ENCODE measurements at places on chromosomes 16 and 17.

DNA sequence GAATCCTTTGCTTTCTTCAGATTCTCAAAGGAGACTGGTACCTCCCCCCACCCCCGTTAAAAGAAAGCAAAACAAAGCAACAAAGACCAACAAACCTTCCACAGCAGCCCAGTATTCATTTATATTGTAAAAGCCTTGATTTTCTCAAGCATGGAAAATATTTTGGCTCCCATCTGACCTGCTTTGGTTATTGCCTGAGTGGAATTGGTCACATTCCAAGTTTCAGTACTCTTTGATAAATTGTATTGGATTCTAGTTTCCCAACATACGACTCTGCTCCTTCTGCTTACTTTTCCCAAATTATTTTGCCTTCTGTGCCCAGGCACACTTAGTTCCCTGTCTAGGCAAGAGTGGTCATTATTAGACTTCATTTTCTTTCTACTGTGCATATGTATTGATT lies 1.3 kb downstream of the ABCC11 start:
- DNase-seq: no peak

DNA sequence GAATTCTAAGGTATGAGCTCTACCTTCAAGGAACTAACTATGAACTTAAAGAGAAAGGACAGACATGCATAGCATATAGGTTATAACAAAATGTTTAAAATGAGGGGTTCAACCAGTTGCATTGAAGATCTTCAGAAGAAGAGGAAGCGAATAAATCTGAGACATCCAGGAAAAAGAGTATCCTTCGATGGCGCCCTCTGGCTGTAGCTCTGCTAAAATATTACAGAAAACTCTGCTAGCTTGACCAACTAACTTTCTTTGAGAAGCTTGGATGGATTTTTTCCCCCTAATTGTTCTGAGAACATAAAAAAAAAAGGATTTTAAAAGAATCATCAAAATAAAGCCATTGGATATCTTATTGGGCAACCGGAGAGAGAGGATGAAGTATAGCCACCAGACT lies 659.9 kb upstream of the SOX9 start:
- peak; percentile 34 for DNase-seq

- DNase-seq: no peak
Measured at GRCh38 chr17:534071-534691, 180.5 kb downstream of the VPS53 start.

GRCh38 chr16:50925758-50926357 lies 184.0 kb downstream of the CYLD start:
- no peak for DNase-seq

- no peak for DNase-seq
Measured at GRCh38 chr16:79165079-79165478, 435.5 kb downstream of the MAF start.

DNA sequence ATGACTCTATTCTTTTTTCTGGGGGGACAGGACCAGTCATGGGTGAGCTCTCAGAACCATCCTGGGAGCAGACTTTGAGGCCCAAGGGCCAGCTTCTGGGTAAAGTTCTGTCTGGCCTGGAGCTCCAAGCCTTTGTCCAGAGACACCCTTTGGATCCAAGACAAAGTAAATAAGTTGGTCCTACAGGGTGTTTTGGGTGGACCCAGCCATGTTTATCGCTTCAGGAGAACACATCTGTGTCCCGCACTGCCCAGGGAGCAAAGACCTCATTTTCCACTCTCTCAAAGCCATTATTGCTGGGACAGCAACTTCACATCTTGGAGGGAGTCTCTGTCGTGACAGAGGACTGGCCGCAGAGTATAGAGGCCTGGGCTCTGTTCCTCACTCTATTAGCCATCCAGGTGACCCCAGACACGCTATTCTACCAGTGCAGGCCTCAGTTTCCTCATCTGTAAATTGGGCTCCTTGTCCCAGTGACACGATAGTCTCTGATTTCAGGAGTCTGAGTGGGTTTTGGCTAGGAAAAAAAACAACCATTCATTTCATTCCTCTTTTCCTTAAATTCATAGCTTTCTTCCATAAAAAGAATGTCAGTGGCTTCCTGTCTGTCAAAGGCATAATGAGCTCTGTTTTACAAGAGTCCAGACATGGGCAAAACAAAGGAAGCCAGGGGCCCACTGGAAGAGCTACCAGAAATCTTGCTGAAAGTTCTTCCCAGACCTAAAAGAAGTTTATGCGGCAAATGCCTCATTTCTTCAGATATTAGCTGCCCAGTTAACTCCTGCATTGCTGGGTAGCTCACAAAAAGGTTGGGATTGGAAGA lies 62.4 kb downstream of the PECAM1 start:
- DNase-seq: no peak

GRCh38 chr17:16910341-16910740 lies 61.6 kb downstream of the TNFRSF13B start:
- DNase-seq: no peak

DNA sequence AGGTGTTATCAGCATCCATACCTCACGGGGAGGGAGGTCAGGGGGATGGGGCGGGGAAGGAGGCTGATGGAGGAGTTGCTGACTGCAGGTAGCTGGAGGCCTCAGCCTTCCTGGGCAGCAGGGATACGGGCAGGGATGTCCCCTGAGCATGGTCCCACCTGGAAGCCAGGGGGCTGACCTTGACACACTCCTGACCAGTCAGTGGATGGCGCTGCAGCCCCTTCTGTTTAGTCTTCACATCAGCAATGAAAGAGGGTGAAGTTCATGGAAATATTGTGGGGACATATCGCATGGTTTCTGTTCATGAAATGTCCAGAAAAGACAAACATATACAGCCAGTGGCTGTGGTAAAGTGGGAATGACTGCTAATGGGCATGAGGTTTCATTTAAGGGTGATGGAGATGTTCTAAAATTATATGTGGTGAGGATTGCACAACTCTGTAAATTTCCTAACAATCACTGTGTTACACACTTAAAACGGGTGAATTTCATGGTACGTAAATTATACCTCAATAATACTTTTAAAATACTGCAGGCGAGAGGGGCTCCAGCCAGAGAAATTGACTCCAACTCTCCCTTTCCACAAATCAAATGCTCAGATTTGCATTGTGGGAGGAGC lies 489.6 kb downstream of the CDH13 start:
- DNase-seq: no peak
